ENCODE measurements at places on chromosomes 13 and 19. TPM values are rescaled to one million over a fixed set of nuclear protein-coding genes. Genes with fewer than 3 reads are reported as not detected.

DNA sequence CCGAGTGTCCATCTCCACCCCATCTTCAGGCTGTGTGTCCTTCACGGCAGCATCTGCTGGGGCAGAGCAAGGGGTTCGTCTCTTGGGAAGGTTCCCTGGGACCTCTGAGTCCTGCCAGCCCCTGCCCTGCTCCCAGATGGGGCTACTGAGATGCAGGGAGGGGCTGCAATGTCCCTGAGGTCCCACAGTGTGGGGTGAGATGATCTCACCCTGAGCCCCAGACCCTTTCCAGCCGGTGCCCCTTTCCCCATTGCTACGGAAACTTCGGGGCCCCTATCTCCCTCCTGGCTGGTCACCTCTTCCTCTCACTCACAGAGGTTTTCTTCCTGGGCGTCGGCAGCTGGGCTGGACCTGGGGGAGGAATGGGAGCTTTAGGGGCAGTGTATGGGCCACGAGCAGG lies 5.0 kb downstream of the LILRB2 start:
- H3K4me1 ChIP-seq, result peaks cover 4% of the 10 kb centered on the region
- no peak overlapping the region for H3K4me3 ChIP-seq
- no peaks in the 10 kb centered on the region for H3K36me3 ChIP-seq
- no peak for DNase-seq
- H3K27me3 ChIP-seq, result no peaks in the 10 kb centered on the region
- H3K27ac ChIP-seq, result no peak overlapping the region

DNA sequence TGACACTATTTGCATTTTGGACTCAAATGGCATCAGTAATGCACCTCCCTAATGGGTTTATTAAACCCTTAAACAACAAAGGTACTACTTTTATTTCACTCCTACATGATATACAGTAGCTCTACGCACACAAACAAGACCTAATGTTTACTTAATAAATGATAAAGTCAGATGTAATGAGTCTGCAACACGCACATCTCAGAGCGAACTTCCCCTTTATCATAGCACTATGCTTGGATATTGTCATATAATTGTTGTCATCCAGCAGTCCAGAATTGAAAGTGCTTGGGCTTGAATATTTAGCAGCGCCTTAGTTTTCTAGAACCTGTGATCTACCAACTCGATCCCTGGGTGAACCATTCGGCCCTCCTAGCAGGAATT lies 772 bp downstream of the PARP4 start:
- 0 out of 2 replicates have a peak overlapping the region, but pooled peaks have one; percentile 24 for H3K27ac ChIP-seq
- H3K36me3 ChIP-seq, result peaks cover 7% of the 10 kb centered on the region
- peaks cover 20% of the 10 kb centered on the region for H3K4me1 ChIP-seq
- no peaks in the 10 kb centered on the region for H3K27me3 ChIP-seq

DNA sequence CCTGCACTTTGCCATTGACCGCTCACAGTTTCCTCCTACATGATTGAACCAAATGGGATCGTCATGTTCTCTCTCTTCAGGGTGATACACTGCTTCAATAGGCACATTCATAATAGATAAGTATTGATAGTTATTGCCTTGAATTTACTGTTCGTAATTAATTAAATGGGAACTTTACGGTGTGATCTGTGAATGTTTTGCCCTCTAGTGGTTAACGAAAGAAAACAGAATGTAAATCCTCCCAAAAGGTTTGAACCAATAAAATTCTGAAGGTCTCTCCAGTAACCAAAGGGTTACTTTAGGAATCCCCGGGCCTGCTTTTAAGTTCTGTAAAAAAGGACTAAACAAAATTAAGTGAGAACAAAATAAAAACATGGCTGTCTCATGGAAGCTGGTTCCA lies 389.3 kb downstream of the DACH1 start:
- peak; percentile 44 for DNase-seq
- H3K4me1 ChIP-seq, result no peaks in the 10 kb centered on the region
- no peaks in the 10 kb centered on the region for H3K27me3 ChIP-seq
- no peaks in the 10 kb centered on the region for H3K36me3 ChIP-seq

- H3K36me3 ChIP-seq, result no peaks in the 10 kb centered on the region
- H3K4me3 ChIP-seq, result no peak overlapping the region
- H3K4me1 ChIP-seq, result no peaks in the 10 kb centered on the region
These were observed 353.1 kb downstream of the EFNB2 start for GRCh38 chr13:106182404-106182803.

- H3K27me3 ChIP-seq, result peaks cover 3% of the 10 kb centered on the region
- peaks cover 43% of the 10 kb centered on the region for H3K4me1 ChIP-seq
These were observed 1.5 kb downstream of the FNDC3A start for GRCh38 chr13:48977286-48977625.

DNA sequence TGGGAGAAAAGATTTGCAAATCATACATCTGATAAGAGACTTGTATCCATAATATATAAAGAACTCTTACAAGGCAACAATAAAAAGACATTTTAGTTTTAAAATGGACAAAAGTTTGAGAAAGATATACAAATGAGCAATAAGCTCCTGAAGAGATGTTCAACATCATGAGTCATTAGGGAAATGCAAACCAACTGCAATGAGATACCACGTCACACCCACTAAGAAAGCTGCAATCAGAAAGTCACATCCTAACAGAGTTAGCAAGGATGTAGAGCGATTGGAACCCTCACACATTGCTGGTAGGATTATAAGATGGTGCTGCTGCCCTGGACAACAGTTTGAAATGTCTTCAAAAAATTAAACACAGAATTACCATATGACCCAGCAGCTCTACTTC lies 50.3 kb downstream of the GSX1 start:
- H3K27me3 ChIP-seq, result no peaks in the 10 kb centered on the region
- no peak overlapping the region for H3K4me3 ChIP-seq
- H3K36me3 ChIP-seq, result no peaks in the 10 kb centered on the region

GRCh38 chr13:29737061-29737460 lies 113.4 kb downstream of the UBL3 start:
- no peak overlapping the region for H3K4me3 ChIP-seq
- H3K36me3 ChIP-seq, result no peaks in the 10 kb centered on the region
- H3K27me3 ChIP-seq, result no peaks in the 10 kb centered on the region
- H3K27ac ChIP-seq, result no peak overlapping the region
- H3K4me1 ChIP-seq, result no peaks in the 10 kb centered on the region
- DNase-seq, result no peak

- no peaks in the 10 kb centered on the region for H3K4me1 ChIP-seq
- no peak overlapping the region for H3K4me3 ChIP-seq
- H3K36me3 ChIP-seq, result no peaks in the 10 kb centered on the region
- DNase-seq, result no peak
These were observed 2.5 kb downstream of the LYPD3 start for GRCh38 chr19:43462785-43463380.

GRCh38 chr19:16825312-16826052 lies 3.7 kb upstream of the SIN3B start:
- peaks cover 3% of the 10 kb centered on the region for H3K27me3 ChIP-seq
- H3K4me1 ChIP-seq, result peaks cover 13% of the 10 kb centered on the region
- DNase-seq, result no peak
- no peaks in the 10 kb centered on the region for H3K36me3 ChIP-seq
- no peak overlapping the region for H3K4me3 ChIP-seq
- no peak overlapping the region for H3K27ac ChIP-seq

DNA sequence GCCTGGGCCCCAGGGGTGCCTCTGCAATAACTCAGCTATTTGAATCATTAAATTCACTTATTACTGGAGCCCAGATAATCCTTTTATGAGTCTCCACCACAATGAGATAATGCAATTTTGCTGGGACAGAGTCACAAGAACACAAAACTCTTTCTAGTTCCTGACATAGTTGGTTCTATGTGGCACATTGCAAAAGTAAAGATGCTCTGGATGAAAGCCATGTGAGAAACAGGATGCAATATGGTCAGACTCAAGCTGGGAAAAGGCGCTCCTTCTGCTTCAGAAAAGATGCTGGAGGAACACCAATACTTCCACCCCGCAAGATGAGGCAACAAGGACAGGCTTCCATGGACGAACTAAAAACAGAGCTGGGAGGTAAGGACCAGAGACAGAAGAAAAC lies 5.7 kb downstream of the ANKRD27 start:
- no peak overlapping the region for H3K27ac ChIP-seq
- no peak for DNase-seq
- H3K36me3 ChIP-seq, result peaks cover 18% of the 10 kb centered on the region
- H3K4me3 ChIP-seq, result no peak overlapping the region

GRCh38 chr19:49408816-49409440 lies 14.3 kb downstream of the PTH2 start:
- H3K27ac ChIP-seq, result peak overlapping the region; percentile 80
- peak overlapping the region; percentile 51 for H3K4me3 ChIP-seq
- H3K36me3 ChIP-seq, result no peaks in the 10 kb centered on the region
- peaks cover 54% of the 10 kb centered on the region for H3K4me1 ChIP-seq

DNA sequence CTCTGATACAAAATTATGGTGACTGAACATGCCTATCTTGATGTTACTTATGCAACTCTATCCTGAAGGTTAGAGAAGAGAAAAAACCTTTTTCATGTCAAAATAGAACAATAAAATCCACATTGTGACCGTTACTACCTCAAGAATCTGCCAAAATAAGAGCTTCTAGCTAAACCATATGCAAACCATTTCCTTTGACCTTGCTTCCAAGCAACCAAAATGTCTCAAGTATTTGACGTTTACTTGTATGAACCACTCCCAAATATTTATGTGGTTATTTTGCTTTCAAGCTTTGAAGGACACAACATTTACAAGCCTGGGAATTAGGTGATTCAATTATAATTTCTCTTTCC lies 13.9 kb downstream of the FOXO1 start:
- H3K4me3 ChIP-seq, result peak overlapping the region; percentile 14
- no peaks in the 10 kb centered on the region for H3K36me3 ChIP-seq
- H3K4me1 ChIP-seq, result peaks cover 98% of the 10 kb centered on the region
- DNase-seq, result peak; percentile 72

- no peaks in the 10 kb centered on the region for H3K27me3 ChIP-seq
- H3K4me3 ChIP-seq, result no peak overlapping the region
- H3K36me3 ChIP-seq, result no peaks in the 10 kb centered on the region
- peaks cover 11% of the 10 kb centered on the region for H3K4me1 ChIP-seq
These were observed 66.5 kb upstream of the USPL1 start for GRCh38 chr13:30551189-30551588.

DNA sequence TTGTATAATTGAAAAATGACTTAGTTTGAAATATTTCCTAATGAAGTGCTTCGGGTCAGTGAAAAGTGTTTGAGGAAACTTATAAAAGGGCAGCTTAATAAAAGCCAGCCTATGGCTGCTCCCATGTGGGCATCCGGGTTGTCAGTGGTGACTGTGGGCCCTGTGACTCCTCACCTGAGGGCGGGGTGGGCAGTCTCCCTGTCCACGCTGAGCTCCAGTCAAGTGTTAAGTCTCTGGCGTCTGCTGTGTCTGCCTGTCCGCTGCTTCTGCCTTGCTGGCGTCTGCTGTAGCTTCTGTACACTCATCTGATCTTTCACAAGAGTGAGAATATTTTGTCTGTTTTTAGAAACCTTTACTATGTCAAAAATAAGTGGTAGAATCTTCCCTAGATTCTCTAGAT lies 7.1 kb downstream of the LAMP1 start:
- H3K27me3 ChIP-seq, result no peaks in the 10 kb centered on the region
- H3K36me3 ChIP-seq, result no peaks in the 10 kb centered on the region
- no peak for DNase-seq

DNA sequence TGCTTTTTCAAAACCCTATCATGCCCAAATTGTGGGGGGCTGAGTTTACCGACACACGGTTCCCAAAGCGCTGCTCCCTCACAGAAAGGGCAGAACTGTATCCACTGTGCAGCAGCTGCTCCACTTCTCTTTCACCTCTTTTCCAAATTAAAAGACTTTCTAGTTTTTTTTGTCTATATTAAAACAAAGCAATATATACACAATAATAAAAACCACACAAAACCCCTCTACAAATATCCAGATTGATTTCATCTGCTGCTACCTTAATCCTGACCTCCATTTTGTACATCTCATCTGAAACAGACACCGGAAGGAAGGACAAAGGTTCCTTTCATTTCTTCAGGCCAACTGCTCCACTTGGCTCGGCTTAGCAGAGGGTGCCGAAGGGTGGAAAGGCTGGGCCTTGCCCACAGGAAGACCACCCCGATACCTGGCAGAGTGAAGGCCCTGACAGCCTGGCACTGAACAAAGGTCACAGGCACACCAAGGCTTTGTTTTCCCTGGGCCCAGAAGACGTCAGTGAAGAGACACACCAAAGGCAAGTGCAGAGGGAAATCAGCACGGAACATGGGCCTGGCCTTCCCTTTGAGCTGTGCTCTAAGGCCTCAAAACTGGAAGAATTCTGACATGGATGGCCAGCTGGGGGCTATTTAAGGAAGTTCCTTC lies 71.6 kb downstream of the LATS2 start:
- no peaks in the 10 kb centered on the region for H3K27me3 ChIP-seq
- no peak overlapping the region for H3K4me3 ChIP-seq
- H3K4me1 ChIP-seq, result no peaks in the 10 kb centered on the region
- H3K36me3 ChIP-seq, result no peaks in the 10 kb centered on the region

GRCh38 chr13:57629821-57630235 lies 1.7 kb upstream of the PCDH17 start:
- DNase-seq, result no peak
- no peaks in the 10 kb centered on the region for H3K27me3 ChIP-seq
- H3K4me1 ChIP-seq, result no peaks in the 10 kb centered on the region
- no peak overlapping the region for H3K27ac ChIP-seq

- no peak overlapping the region for H3K4me3 ChIP-seq
- H3K36me3 ChIP-seq, result peaks cover 3% of the 10 kb centered on the region
These were observed 4.0 kb downstream of the PIK3R2 start for GRCh38 chr19:18156841-18157464.

- H3K27me3 ChIP-seq, result no peaks in the 10 kb centered on the region
- H3K36me3 ChIP-seq, result no peaks in the 10 kb centered on the region
- DNase-seq, result no peak
- H3K4me3 ChIP-seq, result no peak overlapping the region
These were observed 115.3 kb downstream of the SOX1 start for GRCh38 chr13:112182251-112182650.

- H3K4me1 ChIP-seq, result peaks cover 34% of the 10 kb centered on the region
- no peaks in the 10 kb centered on the region for H3K27me3 ChIP-seq
- no peak for DNase-seq
- peak within 1 kb of the TSS; percentile 86 for H3K4me3 ChIP-seq
- peak within 1 kb of the TSS; percentile 89 for H3K27ac ChIP-seq
These were observed at the start of gene HNRNPL for GRCh38 chr19:38849860-38850435. HNRNPL (minus strand) TSS chr19:38849986; CDS start chr19:38849966, 20 bp downstream.

DNA sequence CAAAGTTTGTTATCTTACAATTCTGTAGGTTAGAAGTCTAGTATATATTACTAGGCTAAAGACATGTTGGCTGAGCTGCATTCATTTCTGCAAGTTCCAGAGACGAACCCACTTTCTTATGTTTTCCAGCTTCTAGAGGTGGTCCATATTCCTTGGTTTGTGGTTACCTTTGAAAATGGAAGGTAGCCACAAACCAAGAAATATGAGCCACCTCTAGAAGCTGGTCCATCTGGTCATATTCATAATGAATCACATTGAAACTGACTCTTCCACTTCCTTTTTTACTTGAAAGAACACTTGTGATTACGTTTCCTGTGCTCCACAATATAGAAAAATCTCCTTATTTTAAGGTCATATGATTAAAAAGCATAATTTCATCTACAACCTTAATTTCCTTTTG lies 943.0 kb upstream of the PCDH9 start:
- H3K4me1 ChIP-seq, result no peaks in the 10 kb centered on the region
- H3K36me3 ChIP-seq, result no peaks in the 10 kb centered on the region
- no peaks in the 10 kb centered on the region for H3K27me3 ChIP-seq
- DNase-seq, result no peak
- no peak overlapping the region for H3K4me3 ChIP-seq
- H3K27ac ChIP-seq, result no peak overlapping the region

PNMA8A gene
- not detected for total RNA-seq

GARIN5A gene
- total RNA-seq, result 1.2 TPM

CRX gene
- not detected for total RNA-seq

PRTN3 gene
- not detected for total RNA-seq

HTR2A gene
- total RNA-seq, result not detected

C1QTNF9 gene
- total RNA-seq, result not detected

ZNF66 gene
- 9.3 TPM for total RNA-seq

RFPL4A gene
- total RNA-seq, result not detected

Data from Karpas-422 (cell line).